ENCODE measurements at places on chromosomes 16 and 17. TPM values are rescaled to one million over a fixed set of nuclear protein-coding genes. Genes with fewer than 3 reads are reported as not detected.

Gene SMARCD2
- total RNA-seq, result 43.0 TPM

DNA sequence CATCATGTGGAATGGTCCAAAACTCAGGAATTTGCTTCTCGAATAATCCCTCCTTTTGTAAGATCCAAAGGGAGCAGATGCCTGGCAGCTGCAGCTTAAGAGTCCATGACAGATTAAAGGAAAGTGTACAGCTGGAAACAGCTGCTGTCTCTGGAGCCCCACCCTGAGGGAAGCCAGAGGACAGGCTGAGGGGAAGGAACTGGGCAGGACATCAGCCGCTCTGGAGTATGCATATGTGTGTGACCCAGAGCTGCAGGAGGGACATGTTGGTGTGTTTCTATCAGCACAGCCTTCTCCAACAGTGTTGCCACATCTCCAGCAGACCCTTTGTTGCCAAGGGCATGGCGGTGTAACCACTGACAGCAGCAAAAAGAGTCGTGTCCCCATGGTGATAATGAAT is 46.2 kb downstream of the CYB561 start:
- DNase-seq, result peak; percentile 49

Gene FSCN2
- 3.0 TPM for total RNA-seq

DNA sequence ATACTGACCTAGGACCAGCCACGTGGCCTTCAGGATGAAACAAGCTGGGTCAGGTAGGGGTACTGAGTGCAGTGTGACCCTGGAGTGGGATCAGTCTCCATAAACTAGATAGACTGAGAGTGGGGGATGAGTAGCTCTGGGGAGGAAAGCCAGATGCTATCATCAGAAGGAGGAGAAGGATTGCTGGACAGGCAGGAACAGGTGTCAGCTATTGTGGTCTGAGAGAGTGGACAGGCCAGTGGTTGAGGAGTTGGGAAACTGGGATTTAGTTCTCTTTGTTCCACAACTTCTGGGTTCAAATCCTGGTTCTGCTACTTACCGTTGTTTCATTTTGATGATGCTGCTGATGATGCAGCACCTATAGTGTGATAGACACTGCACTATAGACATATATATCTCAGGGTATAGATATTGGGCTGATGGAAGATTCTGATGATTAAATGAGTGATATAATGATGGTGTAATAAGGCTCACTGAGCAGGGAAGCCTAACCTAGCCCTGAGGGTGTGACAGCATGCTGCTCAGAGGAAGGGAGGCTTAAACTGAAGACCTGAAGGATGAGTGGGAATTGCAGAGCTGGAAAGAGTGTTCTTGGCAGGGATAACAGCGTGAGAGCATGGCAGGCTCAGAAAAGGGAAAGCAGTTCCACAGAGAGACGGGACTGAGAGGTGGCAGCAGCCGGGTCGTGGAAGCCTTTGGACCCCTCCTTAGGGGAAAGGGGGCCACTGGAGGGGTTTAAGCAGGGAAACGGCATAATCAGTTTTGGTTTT is 66.0 kb downstream of the SNX20 start:
- DNase-seq, result no peak

- no peak for DNase-seq
These were observed 6.6 kb downstream of the RIPOR1 start for GRCh38 chr16:67535201-67535600.

GRCh38 chr17:3866276-3866675 is 20.2 kb upstream of the NCBP3 start:
- no peak for DNase-seq

DNA sequence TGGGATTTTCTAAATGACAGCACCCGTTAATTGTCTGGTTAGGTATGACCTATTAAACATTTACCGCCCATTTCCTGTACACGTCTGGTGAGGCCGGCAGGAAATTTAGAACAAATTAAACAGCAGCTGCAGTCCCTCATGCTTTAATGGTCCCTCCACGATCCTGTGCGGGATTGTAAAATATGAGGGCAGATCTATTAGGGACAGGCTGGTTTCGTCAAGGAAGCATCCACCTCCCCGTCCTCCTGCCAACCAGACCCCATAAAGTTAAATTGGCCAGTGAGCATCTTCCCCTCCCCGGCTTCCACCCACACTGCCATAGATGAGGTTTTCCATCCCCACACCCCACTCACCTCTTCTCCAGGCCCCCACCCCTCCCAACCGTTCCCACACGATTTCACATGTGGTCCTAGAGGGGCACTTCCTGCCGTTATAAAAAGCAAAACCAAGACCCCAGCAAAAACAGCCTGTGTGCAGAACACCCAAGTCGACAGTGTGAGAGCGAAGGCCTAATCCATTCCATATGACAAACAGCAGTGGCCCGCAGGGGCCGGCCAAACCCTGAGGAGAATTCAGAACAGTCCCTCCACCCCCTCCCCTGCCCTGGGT is 331.9 kb downstream of the FOXL1 start:
- DNase-seq, result no peak

Gene PRSS27
- 2.2 TPM for total RNA-seq

DNA sequence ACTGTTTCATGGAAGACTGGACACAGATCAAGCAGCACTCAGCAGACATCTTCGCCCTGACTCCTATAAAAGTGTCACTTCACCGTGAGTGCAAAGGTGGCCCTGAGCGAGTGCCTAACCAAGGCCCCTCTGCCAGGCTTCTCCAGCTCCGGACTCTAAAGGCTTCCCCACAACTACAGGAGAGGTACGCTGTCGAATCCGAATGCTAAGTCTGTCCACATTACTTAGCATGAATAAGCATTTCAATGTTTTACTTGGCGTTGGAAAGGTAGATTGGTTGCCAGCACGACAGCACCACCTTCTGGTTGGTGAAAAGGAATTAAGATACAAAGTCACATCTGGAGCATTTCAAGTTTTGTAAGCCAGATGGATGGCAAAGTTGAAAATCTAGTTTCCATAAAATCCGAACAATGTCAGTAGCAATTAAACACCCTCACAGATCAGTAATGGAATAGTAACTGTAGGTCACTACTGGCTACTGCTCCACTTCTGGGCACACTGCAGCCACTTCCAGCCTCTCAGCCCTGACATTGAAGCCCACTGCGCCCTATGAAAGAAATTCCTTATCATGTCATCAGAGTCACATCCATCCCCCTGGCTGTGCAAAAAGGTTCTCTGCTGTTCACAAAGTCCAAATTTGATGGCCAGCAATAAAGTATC is 100.9 kb downstream of the PARN start:
- peak; percentile 85 for DNase-seq

Gene MT4
- total RNA-seq, result not detected

DNA sequence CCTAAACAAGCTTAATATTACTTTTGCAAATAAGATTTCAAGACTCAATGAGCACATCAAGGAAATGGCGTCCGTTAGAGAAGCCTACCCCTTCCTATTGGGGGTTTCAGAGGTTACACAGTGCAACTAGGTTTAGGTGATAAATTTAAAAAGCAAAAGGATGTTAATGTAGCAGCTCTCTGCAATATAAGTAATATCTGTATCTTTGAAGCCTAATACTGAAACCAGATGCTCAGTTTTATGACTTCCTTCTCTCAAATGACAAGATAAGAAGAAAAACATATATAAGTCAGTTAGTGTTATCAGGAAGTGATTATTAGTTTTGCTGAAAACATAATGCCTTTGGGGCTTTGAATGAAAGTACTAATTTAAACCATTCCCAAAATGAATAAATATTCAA is 54.3 kb upstream of the MED13 start:
- no peak for DNase-seq

DNA sequence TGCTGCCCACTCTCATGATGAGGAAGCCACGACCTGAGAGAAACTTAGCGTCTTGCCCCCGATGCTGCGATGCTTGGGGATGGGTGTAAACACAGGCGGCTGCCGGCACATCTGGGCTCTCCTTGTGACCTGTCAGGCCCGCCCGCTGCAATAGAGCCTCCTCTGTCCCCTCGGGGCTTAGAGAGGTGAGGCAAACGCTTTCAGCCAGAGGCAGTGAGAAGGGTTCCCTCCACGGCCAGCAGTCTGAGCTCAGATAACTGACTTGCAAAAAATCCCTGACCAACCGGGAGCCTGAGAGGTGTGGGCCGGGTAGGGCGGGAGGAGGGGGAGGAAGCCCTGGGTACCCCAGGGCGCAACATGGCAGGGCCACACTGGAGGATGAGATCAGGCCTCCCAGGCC is 260.6 kb downstream of the C16orf95 start:
- no peak for DNase-seq

DNA sequence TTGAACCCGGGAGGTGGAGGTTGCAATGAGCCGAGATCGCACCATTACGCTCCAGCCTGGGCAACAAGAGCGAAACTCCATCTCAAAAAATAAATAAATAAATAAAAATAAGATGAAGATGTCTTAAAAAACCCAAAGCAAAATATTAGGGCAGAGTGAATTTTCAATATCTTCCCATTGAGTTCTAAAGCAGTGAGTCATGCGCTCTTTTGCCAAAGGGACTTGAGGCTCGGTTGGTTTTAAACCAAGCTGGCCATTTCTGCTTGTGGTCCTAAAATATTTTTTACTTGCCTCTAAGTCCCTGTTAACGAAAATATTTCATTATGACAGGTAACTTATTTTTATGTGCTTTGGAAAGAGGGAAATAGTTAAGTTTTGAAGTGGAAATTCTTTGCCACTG is 4.7 kb downstream of the PAFAH1B1 start:
- no peak for DNase-seq

Gene PPP1R27
- total RNA-seq, result not detected

- DNase-seq, result peak; percentile 61
These were observed 40.3 kb downstream of the COX4I1 start for GRCh38 chr16:85839681-85840240.

GRCh38 chr17:72498364-72499210 is 377.8 kb downstream of the SOX9 start:
- no peak for DNase-seq

DNA sequence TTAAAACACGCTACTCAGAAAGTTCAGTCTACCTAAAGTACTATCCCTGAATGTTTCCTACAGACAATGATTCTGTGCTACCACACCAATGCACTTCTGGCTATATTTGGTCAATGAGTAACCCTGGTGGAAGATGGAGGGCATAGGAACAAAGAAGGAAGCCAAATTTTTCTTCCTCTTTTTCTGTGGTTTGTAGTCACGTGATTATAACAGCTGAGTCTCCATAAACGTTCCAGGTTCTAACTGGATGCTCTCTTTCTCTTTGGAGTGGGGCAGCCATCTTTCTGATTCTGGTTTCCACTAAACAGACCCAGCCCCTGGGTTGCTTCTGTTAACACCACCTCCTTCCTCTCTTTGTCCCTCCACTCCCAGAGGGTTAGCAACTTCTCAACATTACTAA is 274.9 kb downstream of the CDH11 start:
- no peak for DNase-seq
